ENCODE measurements at places on chromosomes 2 and 18.

GRCh38 chr2:167764772-167765341 lies 482.5 kb downstream of the STK39 start:
- DNase-seq: no peak

DNA sequence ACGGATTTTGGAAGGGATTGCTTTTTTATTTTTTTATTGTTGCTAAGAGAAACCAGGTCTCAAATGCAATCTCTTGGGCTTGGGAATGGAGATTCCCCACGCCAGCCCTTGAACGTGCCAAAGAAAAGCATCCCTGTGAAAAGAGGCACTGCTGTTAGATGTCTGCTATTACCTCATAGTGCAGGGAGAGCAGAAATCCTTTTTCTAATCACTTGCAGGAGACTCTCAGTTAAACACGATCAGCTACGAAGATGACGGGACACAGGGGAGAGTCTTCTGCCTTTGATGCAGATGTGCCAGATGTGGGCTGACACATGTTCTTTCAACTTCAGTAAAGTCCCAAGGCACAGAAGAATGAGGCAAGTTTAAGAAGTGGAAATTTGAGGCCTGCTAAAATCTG lies 381.6 kb upstream of the TRIB2 start:
- DNase-seq: peak; percentile 70

DNA sequence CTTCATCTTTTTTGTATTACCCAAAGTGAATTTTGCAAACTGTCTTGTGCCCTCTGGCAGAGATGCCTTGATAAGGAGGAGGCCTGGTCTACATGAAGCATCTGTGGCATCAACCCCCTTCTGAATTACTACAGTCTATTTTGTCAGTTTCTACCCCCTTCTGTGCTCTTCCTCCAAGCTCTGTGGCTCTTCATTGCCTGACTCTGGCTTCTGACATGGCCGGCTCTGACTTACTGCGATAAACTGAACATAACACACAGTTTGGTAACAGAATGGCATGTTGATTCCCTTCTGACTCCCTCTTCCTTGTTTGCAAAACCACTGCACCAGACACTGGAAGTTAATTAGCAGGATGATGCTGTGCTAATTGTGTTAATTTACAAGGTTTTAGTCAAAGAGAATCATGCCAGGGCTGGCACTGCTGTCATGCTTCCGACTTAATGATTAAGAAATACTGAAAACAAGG lies 122.5 kb downstream of the FIGN start:
- DNase-seq: no peak

- peak; percentile 76 for DNase-seq
Measured at GRCh38 chr2:153871231-153872221, at the start of gene GALNT13. TSS of gene GALNT13 (plus strand) at chr2:153871922.

DNA sequence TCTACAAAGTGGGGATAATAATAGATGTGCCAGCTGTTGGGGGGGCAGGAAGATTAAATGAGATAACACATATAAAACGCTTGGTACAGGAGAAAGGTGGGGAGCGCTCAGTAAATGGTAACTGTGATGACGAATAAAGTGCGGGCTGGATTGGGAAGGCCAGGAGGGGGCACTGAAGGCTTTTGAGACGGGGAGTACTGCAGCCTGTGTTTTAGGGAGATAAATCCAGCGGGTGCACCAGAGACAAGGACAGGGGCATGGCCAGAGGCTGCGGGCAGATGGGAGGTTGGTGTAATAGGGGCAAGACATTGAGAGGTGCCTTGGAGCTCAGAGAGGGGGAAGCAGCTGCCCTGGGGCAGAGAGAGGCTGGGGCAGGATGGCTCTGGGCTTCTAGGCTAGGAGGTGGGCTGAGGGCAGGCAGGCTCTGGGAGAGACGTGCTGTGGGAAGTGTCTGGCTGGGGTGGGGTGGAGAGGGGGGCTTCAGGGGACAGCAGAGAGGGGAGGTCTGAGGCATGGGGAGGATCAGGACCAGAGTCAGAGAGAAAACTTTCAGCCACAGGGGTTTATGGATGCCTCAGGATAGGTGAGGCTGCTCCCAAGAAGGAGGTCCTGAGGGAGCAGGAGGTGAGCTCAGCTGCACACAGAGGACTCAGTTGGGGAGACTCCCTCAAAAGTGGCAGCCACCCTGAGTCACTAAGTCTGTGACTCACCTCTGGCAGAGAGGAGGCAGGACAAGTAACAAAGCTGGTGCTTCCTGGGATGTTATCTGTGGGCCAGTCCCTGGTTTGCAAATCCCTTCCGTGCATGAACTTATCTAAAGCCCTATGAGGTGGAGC lies 18.8 kb downstream of the TEX44 start:
- peak; percentile 58 for DNase-seq

DNA sequence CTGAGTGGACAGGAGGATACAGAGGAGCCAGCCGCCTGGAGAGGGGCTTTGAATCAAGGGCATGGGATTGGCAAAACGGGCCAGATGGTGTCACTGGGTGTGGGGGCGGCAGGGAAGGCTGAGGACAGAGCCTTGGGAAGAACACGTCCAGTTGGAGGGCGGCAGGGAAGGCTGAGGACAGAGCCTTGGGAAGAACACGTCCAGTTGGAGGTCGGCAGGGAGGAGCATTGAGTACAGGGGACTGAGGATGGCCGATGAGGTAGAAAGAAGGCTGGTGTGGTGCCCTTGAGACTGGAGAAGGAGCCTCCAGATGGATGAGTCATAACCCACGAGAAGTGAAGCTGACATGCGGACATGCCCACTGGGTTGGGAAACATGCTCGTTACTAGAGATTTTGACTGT lies 4.5 kb downstream of the HES6 start:
- DNase-seq: no peak

- no peak for DNase-seq
Measured at GRCh38 chr2:11499081-11499743, 33.3 kb upstream of the E2F6 start.

DNA sequence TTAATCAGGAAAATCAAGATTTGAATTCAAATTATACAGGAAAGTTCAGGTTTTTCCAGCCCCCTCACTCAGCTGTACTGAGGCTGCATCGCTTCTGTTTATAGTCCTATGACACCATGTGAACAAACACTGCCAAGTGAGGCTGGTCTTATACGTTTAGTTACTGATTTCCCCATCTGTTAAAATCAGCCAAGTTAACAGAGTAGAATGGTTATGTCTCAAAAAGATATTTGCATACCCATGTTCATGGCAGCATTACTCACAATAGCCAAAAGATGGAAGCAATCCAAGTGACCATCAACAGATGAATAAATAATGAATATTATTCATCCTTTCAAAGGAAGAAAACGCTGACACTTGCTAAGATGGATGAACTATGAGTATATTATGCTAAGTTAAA lies 43.8 kb downstream of the REEP1 start:
- DNase-seq: no peak

DNA sequence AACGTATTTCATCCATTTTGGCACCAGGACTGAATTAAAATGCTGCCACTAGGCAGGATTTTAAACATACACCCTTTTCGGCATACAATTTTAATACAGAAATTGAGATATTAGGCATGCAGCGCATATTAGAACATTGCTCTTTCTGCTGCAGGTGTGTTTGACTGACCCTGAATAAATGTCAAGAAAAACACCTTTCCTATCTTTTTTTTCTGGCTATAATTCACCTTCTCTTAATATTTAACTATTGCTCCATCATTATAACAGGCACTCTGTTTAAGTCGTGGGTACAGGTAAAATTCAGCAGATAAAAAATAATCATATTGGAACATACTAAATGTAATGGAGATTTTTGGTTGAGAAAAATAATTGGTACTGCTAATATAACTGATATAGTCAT lies 905.9 kb downstream of the NRXN1 start:
- no peak for DNase-seq

DNA sequence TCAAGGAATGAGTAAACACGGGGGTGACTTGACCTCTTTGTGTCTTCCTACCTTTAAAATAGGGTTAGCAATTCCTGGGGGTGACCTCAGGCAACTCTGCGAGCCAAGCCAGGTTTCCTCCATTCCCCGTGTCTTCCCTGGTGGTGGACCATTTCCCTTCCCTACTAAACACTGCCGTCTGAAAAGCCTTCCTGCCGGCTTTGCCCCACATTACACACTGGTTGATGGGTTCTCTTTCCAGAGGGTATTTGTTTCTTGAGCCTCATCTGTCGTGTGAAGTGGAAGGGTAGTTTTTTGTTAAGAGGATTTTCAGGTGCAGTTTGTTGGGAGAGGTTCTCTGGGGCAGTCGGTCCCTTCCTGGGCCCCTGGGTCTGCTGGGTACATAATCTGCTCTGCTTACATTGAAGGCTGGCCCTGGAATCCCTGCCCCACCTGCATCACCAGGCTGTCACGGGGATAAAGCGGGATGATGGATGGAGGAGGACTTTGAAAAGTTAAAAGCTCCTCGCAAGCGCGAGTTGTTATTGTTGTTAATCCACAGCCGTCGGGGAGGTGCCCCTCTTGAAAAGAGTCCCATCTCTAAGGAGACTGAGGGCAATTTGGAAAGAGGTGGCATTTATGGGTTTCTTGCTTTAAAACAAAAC lies 175.4 kb upstream of the SPRED2 start:
- peak; percentile 60 for DNase-seq

DNA sequence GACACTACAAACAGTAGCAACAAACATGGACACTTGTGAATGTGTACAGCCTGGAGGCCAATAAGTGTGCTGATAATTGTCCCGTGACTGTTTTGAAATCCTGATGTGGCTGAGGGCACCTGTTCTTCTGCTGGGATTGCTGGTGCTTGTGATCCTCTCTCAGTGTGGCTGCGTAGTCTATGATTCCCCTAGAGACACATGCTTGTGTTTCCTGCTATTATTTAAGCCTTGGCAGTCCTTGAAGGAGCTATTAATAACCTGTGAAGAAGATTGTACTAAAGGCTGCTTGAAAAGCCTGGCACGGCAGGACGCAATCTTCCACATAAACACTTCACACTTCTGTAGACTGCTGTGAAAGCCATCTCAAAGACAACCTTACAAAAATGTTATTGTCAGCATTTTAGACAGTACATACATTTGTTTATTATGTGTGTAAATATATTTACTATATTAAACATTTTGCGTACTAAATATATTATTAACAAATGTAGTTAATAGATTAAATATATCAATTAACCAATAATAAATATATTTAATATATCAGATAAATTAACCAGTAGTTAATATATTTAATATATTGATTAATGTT lies 71.4 kb downstream of the GALR1 start:
- DNase-seq: peak; percentile 75

DNA sequence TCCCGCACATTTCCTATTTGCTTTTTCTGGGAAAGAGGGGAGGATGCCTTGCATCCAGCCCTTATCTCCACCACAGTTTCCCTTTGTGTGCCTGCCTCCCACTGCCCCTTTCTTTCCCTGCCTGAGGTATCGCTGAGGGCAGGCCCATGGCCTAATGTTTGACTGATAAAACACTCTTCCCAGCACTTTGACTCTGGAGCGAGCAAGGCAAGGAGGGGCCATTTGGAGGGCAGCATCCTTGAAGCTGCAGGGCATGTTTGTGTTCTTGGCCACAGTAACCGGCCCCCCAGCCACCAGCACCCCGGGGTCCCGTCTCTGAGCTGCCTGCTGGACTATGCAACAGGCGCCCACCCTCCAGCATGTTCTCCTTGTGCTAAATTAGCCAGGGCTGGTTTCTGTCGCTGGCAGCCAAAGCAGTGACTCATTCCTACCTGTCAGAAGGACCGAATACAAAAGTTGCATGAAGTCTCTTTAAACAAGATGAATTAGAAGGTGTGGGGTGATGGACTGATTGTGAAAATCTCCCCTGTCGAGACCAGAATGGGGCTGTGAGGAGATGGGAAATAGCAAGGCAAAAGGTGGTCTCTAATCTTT lies 50.7 kb downstream of the BCL2L11 start:
- no peak for DNase-seq

- DNase-seq: peak; percentile 82
Measured at GRCh38 chr18:10247021-10247741, 207.3 kb upstream of the APCDD1 start.

DNA sequence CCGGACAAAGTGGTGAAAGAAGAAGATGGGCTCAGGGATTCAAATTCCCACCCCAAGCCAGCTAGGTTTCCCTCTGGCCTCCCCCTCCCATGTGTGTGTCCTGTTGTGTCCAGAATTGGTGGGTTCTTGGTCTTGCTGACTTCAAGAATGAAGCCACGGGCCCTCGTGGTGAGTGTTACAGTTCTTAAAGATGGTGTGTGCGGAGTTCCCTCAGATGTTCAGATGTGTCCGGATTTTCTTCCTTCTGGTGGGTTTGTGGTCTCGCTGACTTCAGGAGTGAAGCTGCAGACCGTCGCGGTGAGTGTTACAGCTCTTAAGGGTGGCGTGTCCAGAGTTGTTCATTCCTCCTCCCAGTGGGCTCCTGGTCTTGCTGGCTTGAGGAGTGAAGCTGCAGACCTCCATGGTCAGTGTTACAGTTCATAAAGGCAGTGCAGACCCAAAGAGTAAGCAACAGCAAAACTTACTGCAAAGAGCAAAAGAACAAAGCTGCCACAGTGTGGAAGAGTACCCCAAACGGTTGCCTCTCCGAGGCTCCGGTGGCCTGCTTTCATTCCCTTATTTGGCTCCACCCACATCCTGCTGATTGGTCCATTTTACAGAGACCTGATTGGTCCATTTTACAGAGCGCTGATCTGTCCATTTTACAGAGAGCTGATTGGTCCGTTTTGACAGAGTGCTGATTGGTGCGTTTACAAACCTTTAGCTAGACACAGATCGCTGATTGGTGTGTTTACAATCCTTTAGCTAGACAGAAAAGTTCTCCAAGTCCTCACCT lies 37.7 kb upstream of the KLF11 start:
- DNase-seq: no peak

GRCh38 chr2:233433794-233434193 lies 79.5 kb downstream of the DGKD start:
- no peak for DNase-seq

DNA sequence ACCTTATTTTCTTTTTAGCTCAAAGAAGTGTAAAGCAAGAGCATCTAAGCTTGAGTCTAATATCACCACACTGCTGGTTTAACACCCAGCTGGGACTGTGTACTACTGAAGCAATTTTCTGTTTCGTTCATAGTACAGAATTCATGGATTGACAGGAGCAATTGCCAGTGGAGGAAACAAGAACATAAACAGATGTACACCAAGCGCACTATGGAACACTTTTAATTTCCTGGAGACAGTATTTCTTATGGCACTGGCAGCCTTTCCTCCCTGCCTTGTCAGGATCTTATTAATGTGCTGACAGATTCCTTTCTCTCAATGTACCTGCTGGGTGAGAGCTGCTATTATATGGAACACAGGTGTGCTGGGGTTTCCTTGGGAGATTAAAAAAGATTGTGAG lies 4.2 kb upstream of the LANCL1 start:
- DNase-seq: peak; percentile 37

- DNase-seq: peak; percentile 9
Measured at GRCh38 chr18:63040788-63041410, 278.7 kb downstream of the BCL2 start.

- DNase-seq: no peak
Measured at GRCh38 chr2:41832218-41832617, 215.6 kb upstream of the PKDCC start.

- DNase-seq: no peak
Measured at GRCh38 chr2:15623481-15623796, 31.8 kb downstream of the DDX1 start.

- no peak for DNase-seq
Measured at GRCh38 chr2:229775614-229776313, 61.4 kb upstream of the DNER start.

- peak; percentile 5 for DNase-seq
Measured at GRCh38 chr18:4551001-4551360, 95.9 kb upstream of the DLGAP1 start.

- DNase-seq: peak; percentile 17
Measured at GRCh38 chr2:49770919-49771318, 616.6 kb upstream of the FSHR start.
